ENCODE measurements at places on chromosomes 12 and 14. TPM values are rescaled to one million over a fixed set of nuclear protein-coding genes. Genes with fewer than 3 reads are reported as not detected.

Gene MFAP5
- not detected for total RNA-seq

Gene DPY19L2
- 6.0 TPM for total RNA-seq

Gene CCDC38
- 0.12 TPM for total RNA-seq

- DNase-seq = no peak
Measured at GRCh38 chr12:101174541-101174940, 35.5 kb downstream of the SLC5A8 start.

- DNase-seq = no peak
Measured at GRCh38 chr12:111964935-111965334, 48.0 kb downstream of the TMEM116 start.

- DNase-seq = no peak
Measured at GRCh38 chr12:67928621-67929383, 60.4 kb upstream of the IFNG-AS1 start.

- no peak for DNase-seq
Measured at GRCh38 chr14:60233251-60233650, 15.8 kb upstream of the PPM1A start.

DNA sequence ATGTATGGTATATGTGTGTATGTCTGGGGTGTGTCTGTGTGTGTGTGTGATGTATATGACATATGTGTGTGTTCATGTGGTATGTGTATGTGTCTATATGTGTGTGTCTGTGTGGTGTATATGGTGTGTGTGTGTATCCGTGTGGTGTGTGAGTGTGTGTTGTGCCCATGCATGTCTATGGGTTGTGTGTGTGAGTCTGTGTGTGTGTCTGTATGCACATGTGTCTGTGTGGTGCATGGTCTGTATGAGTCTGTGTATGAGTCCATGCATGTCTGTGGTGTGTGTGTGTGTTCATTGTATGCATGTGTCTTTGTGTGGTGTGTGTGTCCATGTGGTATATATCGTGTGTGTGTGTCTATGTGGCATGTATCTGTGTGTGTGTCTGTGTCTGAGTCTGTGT lies 168.1 kb upstream of the GSC start:
- DNase-seq = no peak

Gene HSPA2
- 7.2 TPM for total RNA-seq
